ENCODE measurements at places on chromosomes 6 and 20.

- DNase-seq = no peak
Measured at GRCh38 chr6:79425589-79426311, 111.5 kb downstream of the LCA5 start.

DNA sequence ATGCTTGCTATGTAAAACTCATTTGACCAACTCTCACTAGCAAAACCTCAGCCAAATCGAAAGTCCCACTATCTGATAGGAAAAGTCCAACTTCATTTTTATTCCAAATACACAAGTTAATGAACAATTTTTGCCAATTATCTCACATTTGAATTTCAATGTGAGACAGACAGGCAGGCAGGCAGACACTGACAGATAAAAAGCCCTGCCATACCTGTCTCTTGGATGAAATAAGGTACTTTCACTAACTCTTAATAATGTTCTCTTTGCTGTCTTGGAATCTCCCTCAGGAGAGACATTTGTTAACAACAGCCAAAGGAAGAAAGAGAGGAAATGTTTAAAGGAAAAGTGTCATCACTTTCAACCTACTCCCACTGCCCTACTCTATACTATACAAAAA, 82.0 kb downstream of the RNGTT start:
- no peak for DNase-seq

GRCh38 chr6:42790549-42791181, 8.8 kb downstream of the BICRAL start:
- no peak for DNase-seq

DNA sequence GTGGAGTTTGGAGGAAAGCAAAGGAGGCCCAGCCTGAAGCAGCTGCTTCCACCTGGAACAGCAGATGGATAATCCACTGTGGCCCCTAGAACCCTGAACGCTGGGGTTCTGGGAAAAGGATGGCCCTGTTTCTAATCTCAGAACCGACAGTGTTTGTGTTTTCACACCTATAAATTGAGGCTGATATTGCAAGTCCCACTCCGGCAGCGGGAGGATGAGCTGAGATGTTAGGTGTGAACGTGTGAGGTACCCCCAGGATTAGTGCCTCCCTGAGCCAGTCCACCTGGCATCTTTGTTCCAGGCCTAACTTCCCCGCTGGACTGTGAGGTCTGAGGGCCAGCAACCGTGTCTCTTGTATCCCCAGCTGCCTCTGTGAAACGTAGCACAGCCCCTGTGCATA, 7.8 kb upstream of the CDH4 start:
- no peak for DNase-seq

- DNase-seq = no peak
Measured at GRCh38 chr6:63372951-63373533, 53.3 kb upstream of the LGSN start.

DNA sequence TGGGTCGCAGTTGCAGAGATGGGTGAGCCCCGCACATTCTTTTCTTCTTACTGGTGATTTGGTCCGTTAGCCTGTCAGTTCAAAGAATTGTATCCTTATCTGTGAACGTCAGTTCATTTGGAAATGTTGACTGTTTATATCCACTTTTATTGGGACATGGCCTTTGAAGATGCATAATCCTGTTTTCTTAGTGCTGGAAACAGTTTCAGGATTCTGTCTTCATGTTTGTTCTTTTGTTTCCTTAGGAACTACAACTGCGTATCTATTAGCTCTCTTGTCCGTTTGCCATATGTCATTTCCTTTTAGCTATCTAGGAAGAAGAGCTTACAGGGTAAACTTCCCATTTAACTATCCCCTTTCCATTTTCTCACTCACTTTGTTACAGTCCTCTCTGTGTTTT, 35.0 kb upstream of the TULP1 start:
- DNase-seq = no peak

DNA sequence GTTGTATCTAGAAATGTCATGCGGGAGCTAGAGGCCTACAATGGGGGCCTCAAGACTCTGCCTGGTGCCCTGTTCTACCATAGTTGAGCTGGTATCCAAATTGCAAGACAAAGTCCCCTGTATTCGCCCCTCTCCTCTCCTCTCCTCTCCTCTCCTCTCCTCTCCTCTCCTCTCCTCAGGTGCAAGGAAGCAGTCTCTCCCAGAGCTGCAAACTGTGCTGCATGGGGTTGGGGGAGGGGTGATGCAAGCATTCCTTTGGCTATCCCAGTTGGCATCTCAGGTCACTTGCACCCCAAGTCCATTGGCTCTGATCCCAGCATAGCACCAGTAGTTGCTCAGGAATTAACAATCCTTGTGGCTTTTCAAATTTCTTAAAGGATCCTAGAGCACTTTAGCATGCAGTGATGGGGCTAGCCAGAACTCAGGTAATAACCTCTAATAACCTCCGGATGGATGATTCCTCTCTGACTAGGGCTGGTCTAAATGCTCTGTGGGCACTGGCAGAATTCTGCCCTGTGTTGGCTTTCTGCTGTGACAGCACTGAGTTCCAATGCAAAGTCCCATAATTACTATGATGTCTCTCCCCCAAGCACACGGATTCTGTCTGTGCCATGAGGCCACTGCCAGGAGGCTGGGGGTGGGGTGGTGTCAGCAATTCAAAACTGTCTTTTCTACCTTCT, 35.3 kb downstream of the TAF11 start:
- DNase-seq = no peak

- no peak for DNase-seq
Measured at GRCh38 chr6:8182902-8183665, 80.7 kb upstream of the EEF1E1 start.

DNA sequence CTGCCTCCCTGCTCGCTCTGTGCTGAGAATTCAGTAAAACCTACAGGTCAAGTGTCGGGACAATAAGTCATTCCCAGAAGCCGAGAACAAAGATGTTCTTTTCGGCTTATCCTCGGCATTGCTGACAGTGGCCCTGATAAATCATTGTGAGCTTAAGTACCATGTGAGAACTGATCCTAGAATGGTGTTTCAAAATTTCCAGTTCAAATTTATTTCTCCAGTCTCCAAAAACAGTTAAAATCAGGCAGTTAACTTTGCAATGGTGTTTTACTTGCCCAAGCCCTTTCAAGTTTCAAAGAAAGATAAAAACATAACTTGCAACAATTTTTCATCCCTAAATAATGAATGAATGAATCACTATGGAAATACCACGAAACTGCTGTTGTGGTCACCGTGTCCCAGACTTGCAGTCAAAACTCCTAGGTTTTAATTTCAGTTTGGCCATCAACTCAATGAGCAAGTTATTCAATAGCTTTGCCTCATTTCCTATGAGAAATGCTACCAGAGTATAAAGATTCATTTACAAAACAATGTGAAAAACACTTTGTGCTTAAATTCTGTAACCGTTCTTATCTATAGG, 4.3 kb downstream of the ATP5F1E start:
- no peak for DNase-seq

DNA sequence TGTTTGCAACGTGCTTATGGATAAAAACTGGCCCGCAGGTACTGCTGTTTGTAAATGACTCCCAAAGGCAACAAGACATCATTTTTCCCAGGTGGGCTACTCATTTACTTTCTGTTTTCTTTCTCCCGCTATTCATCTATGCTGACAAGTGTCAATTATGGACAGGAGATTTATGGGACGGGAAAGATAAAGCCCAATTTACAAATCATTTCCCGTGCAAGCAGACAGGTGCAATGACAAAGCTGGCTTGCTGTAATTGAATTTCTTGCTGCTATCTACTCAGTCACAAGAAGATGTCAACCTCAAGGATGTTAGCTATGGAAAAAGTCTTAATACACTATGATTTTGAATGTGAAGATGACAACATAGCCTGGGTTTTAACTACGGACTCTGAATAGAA, 125.5 kb downstream of the EPHA7 start:
- DNase-seq = no peak

GRCh38 chr6:121944354-121944753, 455.1 kb upstream of the HSF2 start:
- DNase-seq = no peak

GRCh38 chr6:52010806-52011205, 76.6 kb downstream of the PKHD1 start:
- no peak for DNase-seq

GRCh38 chr20:60008130-60008808, 50.0 kb downstream of the CDH26 start:
- no peak for DNase-seq

- DNase-seq = no peak
Measured at GRCh38 chr20:10924644-10925201, 250.9 kb upstream of the JAG1 start.

DNA sequence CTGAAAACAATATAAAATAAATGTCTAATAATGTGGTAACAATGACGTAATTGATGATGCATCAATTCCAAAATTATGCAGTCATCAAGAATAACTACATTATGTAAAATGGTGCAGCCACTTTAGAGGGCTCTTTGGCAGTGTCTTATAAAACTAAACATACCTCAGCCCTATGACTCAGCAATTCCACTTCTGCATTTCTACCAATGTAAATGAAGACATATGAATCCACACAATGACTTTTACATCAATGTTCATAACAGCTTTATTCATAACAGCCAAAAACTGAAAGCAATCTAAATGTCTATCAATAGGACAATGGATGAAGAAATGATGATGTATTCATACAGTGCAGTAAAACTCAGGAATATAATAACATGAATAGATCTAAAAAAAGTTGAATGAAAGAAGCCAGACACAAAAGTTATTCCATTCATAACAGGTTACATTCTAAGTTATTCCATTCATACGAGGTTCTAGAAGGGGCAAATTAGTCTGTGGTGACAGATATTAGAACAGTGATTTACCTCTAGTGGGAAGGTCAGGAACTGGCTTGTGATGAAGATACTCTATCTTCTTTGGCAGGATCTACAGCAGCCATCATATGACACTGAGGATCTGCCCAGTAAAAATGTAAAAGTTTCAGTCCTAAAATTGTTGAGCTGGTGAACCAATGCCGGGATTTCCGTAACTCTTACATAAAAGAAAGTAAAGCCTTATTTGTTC, 396.1 kb downstream of the PLCB1 start:
- DNase-seq = no peak

DNA sequence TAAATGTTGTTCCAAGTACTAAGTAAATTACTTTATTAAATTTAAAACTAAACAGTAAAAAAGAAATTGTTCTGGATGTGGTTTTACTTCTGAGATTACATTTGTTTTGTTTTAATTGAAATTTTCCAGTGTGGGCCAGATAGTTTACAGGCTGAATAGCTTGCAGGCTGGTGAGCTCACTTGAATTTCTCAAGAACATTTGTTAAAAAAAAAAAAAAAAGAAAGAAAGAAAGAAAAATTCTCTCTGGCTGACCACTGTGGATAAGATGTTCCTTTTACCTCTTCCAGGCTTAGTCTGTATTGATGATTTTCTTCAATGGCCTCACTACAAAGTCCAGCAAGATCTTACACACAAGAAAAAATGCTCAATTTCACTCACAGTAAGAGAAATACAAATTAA, 85.4 kb downstream of the PLCG1 start:
- no peak for DNase-seq

DNA sequence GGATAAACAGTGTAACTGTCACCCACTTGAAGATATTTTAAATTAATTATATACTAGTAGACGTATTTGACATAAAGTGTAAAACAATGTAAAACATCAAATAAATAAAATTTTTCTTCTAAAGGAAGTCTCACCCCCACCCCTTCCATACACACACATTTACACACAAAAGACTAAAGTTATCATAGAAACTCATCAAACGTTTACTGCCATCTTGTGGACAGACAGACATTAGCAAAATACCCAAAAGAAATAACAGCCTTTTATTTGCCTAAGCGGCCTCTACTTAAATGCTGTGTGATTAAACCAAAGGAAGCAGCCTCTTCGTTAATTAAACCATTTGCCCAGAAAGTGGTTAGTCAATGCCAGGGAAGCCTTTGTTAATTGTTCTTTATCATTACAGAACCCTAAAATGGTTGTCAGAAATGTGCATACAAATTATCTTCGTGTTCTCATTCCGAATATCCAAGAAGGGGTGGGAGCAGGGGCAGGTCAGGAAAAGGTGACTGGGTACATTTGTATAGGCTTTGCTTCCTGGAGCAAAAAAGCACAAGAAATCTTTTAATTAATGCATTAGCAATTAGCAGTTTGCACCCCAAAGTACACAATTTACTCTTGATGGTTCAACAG, 176.2 kb upstream of the SASH1 start:
- no peak for DNase-seq

GRCh38 chr6:35496841-35497570, at the start of gene TEAD3:
Gene TEAD3, minus strand, starts transcription at chr6:35497079.
- DNase-seq = peak; percentile 38

DNA sequence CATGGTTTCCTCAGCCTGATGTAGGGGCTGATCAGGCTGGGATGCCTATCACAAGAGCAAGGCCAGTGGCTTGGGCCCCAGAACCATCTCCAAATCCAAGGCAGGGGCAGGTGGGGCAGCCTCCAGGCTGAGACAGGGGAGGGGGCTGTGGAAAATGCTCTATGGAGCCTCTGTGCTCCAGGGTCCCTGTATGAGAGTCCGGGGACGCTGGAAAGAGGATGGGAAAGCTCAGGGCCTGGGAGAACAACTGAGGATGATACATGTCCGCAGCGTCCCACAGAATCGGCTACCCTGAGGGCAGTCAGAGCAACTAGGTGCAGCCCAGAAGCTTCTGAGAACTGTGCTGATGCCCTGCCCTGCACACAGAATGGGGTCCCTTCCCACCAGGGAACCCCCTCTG, 43.4 kb downstream of the CPXM1 start:
- DNase-seq = no peak

GRCh38 chr6:146999766-147000165, 204.5 kb upstream of the STXBP5 start:
- no peak for DNase-seq

GRCh38 chr6:131290955-131291354, 155.7 kb downstream of the AKAP7 start:
- no peak for DNase-seq

- no peak for DNase-seq
Measured at GRCh38 chr6:143619824-143620401, 57.9 kb upstream of the PHACTR2 start.

DNA sequence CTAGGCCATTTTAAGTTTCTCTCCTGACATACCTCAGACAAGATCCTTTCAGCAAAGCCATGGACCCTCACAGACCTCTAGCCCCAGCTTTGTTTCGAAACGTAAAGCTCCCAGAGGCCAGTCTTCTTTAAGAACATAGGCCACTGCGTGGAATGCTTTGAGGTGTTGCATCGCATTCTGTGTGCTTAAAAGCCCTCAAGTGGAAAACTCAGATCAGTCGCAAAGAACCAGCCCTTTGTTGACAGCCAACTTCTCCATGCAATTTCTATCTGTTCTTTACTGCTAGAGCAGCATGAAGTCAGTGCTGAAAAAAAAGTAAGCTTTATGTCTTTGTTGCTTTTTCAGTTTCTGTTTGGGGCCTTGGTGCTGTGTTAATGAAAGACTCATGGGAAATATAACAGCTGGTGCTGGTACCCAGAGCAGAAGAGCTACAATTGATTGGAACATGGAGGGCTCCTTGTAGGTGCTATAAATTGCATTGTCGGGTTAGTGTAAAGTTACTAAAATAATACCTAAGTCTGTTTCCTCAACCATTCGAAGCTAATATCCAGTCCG, 142.6 kb downstream of the MAP3K7 start:
- DNase-seq = no peak

GRCh38 chr6:56771189-56771588, 128.5 kb upstream of the DST start:
- DNase-seq = no peak
